Activated CD4-positive, alpha-beta memory T cell treated with anti-CD3 and anti-CD28 coated beads, Interleukin-2, amount 10 ng/mL, durations not matched to agents 7 days and 5 days (primary cell): ENCODE measurements at places on chromosomes 5 and 9. TPM values are rescaled to one million over a fixed set of nuclear protein-coding genes. Genes with fewer than 3 reads are reported as not detected.

DNA sequence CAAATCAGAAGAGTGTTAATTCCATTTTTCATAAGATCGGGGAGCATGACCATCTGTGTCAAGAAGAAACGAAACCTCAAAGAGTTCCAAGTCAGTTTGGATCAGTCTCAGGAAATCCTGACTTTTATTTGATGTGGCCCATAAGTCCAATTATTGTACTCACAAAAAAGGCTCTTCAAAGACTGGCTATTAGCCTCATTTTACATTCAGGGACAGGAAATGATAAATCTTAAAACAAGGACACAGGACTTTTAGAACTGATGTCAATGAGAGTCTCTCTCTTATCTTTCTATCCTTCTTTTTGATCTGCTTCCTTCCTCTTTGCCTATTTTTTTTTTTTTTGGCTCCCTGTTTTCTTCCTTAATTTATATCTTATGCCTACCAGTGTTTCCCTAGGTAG lies 43.7 kb upstream of the SHOC1 start:
- H3K4me3 ChIP-seq, result no peak overlapping the region
- H3K36me3 ChIP-seq, result no peaks in the 10 kb centered on the region
- DNase-seq, result no peak
- peaks cover 3% of the 10 kb centered on the region for H3K4me1 ChIP-seq

- peaks cover 9% of the 10 kb centered on the region for H3K27me3 ChIP-seq
- no peak overlapping the region for H3K27ac ChIP-seq
- H3K36me3 ChIP-seq, result no peaks in the 10 kb centered on the region
- H3K4me3 ChIP-seq, result no peak overlapping the region
- DNase-seq, result no peak
Measured at GRCh38 chr5:75869891-75870290, 152.7 kb upstream of the POC5 start.

- H3K4me3 ChIP-seq, result no peak overlapping the region
- peaks cover 33% of the 10 kb centered on the region for H3K4me1 ChIP-seq
- no peak overlapping the region for H3K27ac ChIP-seq
- peak; percentile 57 for DNase-seq
- peaks cover 46% of the 10 kb centered on the region for H3K36me3 ChIP-seq
- H3K27me3 ChIP-seq, result no peaks in the 10 kb centered on the region
Measured at GRCh38 chr5:171984748-171985419, 21.6 kb downstream of the FBXW11 start.

DNA sequence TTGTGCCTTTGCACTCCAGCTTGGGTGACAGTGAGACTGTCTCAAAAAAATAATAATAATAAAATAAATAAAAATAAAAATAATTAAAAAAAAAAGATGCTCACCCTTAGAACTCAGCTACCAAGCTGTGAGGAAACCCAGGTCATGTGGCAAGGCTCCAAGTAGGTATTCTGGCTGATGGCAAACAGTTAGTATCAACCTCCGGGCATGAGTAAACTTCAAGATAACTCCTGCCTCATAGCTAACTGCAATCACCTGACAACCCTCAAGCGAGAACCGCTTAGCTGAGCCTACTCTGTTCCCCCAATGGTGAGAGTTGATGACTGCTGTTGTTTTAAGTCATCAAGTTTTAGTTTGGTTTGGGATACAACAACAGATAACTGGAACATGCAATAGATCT lies 6.1 kb upstream of the SLC44A1 start:
- H3K4me3 ChIP-seq, result no peak overlapping the region
- H3K27me3 ChIP-seq, result peaks cover 47% of the 10 kb centered on the region
- no peaks in the 10 kb centered on the region for H3K36me3 ChIP-seq
- no peak for DNase-seq

DNA sequence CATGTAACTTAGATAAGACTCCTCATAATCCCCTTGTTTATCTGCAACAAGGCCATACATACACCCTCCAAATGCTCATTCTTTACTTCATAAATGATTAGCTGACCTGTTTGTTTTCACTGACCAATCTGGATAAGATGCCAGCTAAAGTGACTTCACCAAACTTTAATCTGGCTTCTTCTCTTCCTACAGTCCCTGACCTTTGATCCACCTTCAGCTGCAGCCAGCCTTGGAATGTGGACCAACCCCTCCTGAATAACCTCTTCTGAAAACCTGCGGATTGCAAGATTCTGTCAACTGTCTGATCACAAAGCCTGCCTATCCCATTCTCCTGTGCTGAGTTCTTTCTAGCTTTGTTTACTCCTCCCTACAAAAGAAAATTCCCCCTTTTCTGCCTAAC lies 476.8 kb downstream of the LRRC70 start:
- DNase-seq, result no peak
- H3K36me3 ChIP-seq, result no peaks in the 10 kb centered on the region
- no peaks in the 10 kb centered on the region for H3K27me3 ChIP-seq
- no peaks in the 10 kb centered on the region for H3K4me1 ChIP-seq
- H3K27ac ChIP-seq, result no peak overlapping the region
- H3K4me3 ChIP-seq, result no peak overlapping the region

The ADGRD2 gene
- total RNA-seq, result not detected

DNA sequence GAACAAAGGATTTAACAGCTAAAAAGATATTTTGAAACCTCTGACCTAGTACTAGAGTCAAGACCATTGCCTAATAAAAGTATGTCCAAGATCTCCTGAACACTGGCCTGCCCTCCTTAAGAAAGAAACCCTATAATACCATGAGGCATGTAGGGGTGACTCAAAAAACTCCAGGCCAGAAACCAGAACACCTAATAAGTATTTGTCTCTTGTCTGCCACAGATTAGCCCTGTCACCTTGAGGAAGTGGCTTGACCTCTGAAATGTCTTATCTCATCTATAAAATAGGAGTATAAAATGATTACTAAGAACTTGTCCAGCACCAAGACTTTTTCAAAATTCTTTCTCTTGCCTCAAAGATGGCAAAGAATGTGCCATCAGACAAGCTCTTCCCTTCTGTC lies 125.5 kb upstream of the RASGRF2 start:
- peaks cover 13% of the 10 kb centered on the region for H3K36me3 ChIP-seq
- H3K4me1 ChIP-seq, result peaks cover 19% of the 10 kb centered on the region
- DNase-seq, result no peak

DNA sequence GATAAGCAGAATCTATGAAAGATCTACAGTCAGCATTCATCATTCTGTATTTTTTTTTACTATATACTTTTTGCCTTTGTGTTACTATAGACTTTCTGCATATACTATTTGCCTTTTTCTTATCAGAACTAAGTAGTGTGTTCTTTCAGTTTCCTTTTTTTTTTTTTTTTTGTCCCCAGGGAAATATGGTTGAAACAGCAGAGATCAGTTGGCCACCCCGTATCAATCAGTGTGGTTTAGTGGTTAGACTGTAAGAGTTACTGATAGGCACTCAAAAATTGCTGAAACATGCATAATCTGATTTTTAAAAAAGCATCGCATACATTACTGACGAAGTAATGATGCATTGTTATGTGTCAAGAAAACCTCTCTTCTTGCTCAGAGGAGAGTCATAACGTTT lies 990.8 kb upstream of the EDIL3 start:
- H3K36me3 ChIP-seq, result no peaks in the 10 kb centered on the region
- H3K27me3 ChIP-seq, result no peaks in the 10 kb centered on the region
- H3K4me3 ChIP-seq, result no peak overlapping the region
- H3K27ac ChIP-seq, result no peak overlapping the region
- no peak for DNase-seq
- no peaks in the 10 kb centered on the region for H3K4me1 ChIP-seq

The DBN1 gene
- total RNA-seq, result 4.9 TPM

GRCh38 chr5:31581498-31582099 lies 49.5 kb downstream of the C5orf22 start:
- H3K36me3 ChIP-seq, result no peaks in the 10 kb centered on the region
- no peak for DNase-seq
- no peak overlapping the region for H3K27ac ChIP-seq
- no peaks in the 10 kb centered on the region for H3K4me1 ChIP-seq
- H3K27me3 ChIP-seq, result peaks cover 26% of the 10 kb centered on the region

The PCYOX1L gene
- total RNA-seq, result 42.1 TPM

DNA sequence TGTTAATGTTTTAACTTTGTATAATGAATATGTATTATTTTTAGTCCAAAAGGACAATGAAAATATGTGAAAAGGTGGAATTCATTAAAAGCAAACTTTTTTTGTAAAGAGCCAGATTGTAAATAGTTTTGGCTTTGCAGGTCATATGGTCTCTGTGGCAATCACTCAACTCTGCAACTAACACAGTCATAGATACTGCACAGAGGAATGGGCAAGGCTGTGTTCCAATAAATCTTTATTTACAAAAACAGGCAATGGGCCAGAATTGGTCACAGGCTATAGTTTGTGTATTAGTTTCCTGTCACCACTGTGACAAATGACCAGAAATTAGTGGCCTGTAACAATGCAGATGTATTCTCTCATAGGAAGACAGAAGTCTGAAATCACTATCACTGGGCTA lies 125.4 kb upstream of the PTCH1 start:
- no peaks in the 10 kb centered on the region for H3K36me3 ChIP-seq
- peaks cover 22% of the 10 kb centered on the region for H3K27me3 ChIP-seq
- DNase-seq, result no peak
- no peak overlapping the region for H3K4me3 ChIP-seq
- no peak overlapping the region for H3K27ac ChIP-seq
- H3K4me1 ChIP-seq, result no peaks in the 10 kb centered on the region

GRCh38 chr5:122773619-122774018 lies 1.3 kb upstream of the SNX2 start:
- peaks cover 17% of the 10 kb centered on the region for H3K27me3 ChIP-seq
- no peak for DNase-seq
- no peak overlapping the region for H3K27ac ChIP-seq
- H3K4me3 ChIP-seq, result peak overlapping the region; percentile 12
- peaks cover 31% of the 10 kb centered on the region for H3K4me1 ChIP-seq
- H3K36me3 ChIP-seq, result peaks cover 11% of the 10 kb centered on the region

- H3K36me3 ChIP-seq, result no peaks in the 10 kb centered on the region
- no peaks in the 10 kb centered on the region for H3K27me3 ChIP-seq
- H3K4me3 ChIP-seq, result no peak overlapping the region
- no peak overlapping the region for H3K27ac ChIP-seq
- no peaks in the 10 kb centered on the region for H3K4me1 ChIP-seq
- no peak for DNase-seq
Measured at GRCh38 chr5:93517828-93518227, 63.2 kb downstream of the NR2F1-AS1 start.

DNA sequence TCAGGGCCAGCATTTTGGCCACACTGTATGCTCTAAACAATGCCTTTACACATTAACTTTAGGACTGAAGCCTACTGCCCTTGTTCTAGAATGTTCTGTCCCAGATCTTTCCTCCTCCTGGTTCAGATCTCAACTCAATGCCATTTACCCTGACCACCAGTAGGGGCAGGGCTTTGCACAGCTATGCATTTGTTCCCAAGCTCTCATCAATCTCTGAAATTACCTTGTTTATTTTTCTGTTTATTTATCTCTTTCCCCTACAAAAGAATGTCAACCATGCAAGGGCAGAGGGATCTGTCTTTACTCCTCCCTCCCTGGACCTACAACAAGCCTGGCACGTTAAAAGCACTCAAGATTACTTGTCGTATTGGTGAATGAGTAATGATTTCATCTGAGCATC lies 612.9 kb downstream of the BNC2 start:
- no peaks in the 10 kb centered on the region for H3K27me3 ChIP-seq
- no peak overlapping the region for H3K4me3 ChIP-seq
- H3K36me3 ChIP-seq, result no peaks in the 10 kb centered on the region
- no peak overlapping the region for H3K27ac ChIP-seq
- H3K4me1 ChIP-seq, result no peaks in the 10 kb centered on the region

GRCh38 chr5:1033178-1033577 lies 24.6 kb downstream of the NKD2 start:
- no peak overlapping the region for H3K27ac ChIP-seq
- H3K4me1 ChIP-seq, result peaks cover 2% of the 10 kb centered on the region
- no peak overlapping the region for H3K4me3 ChIP-seq
- no peak for DNase-seq
- H3K36me3 ChIP-seq, result no peaks in the 10 kb centered on the region

DNA sequence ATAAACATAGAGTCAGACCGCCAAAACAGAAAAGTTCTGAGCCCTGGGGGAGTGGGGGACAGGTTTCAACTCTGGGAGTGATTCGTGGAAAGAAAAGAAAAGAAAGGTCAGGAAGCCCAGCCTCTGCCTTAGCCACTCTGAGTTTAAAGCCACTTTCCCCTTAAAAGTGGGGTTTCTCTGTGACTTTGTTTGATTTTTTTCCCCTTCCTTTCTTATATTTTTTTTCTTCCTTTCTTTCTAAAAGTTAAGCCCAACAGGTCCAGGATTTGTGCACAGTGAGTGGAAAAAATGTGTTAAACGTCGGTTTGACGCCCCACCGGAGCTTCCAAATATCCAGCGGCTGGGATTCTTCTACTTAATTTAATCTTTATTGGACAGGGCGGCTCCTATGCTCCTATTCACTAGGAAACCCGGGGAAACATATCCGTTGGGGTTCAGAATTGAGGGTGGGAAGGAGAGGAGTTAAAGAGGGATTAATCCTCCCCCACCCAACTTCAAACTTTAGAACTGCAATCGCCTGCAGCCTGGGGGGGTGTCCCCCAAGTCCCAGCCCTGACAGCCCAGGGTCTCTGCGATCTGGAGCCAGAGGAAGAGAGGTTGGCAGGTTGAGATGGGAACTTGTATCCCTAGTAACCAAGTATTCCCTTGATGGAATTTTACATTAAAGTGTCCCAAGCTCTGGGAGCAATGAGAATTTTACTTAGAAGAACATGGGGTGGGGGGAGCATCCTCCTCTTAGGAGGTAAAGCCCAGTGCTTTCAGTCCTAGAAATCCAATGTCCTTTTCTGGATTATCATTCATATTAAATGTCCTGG lies 6.3 kb downstream of the NR2F1-AS1 start:
- no peak overlapping the region for H3K27ac ChIP-seq
- no peak overlapping the region for H3K4me3 ChIP-seq
- peaks cover 88% of the 10 kb centered on the region for H3K27me3 ChIP-seq
- no peaks in the 10 kb centered on the region for H3K36me3 ChIP-seq
- peaks cover 10% of the 10 kb centered on the region for H3K4me1 ChIP-seq

- DNase-seq, result no peak
- no peaks in the 10 kb centered on the region for H3K36me3 ChIP-seq
- no peak overlapping the region for H3K27ac ChIP-seq
- no peak overlapping the region for H3K4me3 ChIP-seq
Measured at GRCh38 chr5:13695076-13695712, 249.3 kb downstream of the DNAH5 start.

The CAMK4 gene
- 59.5 TPM for total RNA-seq

DNA sequence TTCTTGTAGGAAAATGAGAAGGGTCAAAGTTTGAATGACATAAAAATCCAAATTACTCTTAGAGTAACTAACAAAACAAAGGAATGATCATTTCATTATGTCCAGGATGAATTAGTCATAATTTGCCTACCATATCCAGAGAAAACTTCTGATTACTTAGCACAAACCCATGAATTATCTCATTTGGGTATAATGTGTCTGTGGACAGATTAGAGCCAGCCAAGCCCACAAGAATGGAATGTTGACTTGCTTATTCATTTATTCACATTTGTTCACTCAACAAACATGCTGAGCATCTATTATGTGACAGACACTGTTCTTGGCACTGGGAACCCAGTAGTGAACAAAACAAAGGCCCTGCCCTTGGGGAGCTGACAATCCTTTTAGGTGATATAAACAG lies 87.4 kb downstream of the APBA1 start:
- H3K36me3 ChIP-seq, result no peaks in the 10 kb centered on the region
- H3K4me3 ChIP-seq, result no peak overlapping the region
- no peak for DNase-seq
- H3K27ac ChIP-seq, result no peak overlapping the region
- H3K4me1 ChIP-seq, result no peaks in the 10 kb centered on the region

GRCh38 chr9:25964239-25964638 lies 286.0 kb upstream of the TUSC1 start:
- H3K27ac ChIP-seq, result no peak overlapping the region
- no peak overlapping the region for H3K4me3 ChIP-seq
- no peaks in the 10 kb centered on the region for H3K36me3 ChIP-seq
